A549 treated with dexamethasone at 1 μM for 4 hours (cell line): ENCODE measurements at places on chromosomes 4 and X. TPM values are rescaled to one million over a fixed set of nuclear protein-coding genes. Genes with fewer than 3 reads are reported as not detected.

HSFX1 gene
- 0.07 to 0.42 TPM (median 0.16 TPM) in 5 replicates for total RNA-seq

SMPX gene
- total RNA-seq: 0.11 to 0.14 TPM in 2 of 5 replicates, not detected in the others

KLHL13 gene
- total RNA-seq: 0.28 to 0.47 TPM (median 0.31 TPM) in 5 replicates

FGF2 gene
- 27.3 to 61.3 TPM (median 49.2 TPM) in 5 replicates for total RNA-seq

TCEAL6 gene
- total RNA-seq: not detected in 5 replicates
